Right atrium auricular region (tissue), 2 donors: ENCODE measurements at places on chromosomes 12 and 14. TPM values are rescaled to one million over a fixed set of nuclear protein-coding genes. Genes with fewer than 3 reads are reported as not detected.

- no peak for DNase-seq
Measured at GRCh38 chr12:131980263-131980662, 30.5 kb downstream of the EP400 start.

DNA sequence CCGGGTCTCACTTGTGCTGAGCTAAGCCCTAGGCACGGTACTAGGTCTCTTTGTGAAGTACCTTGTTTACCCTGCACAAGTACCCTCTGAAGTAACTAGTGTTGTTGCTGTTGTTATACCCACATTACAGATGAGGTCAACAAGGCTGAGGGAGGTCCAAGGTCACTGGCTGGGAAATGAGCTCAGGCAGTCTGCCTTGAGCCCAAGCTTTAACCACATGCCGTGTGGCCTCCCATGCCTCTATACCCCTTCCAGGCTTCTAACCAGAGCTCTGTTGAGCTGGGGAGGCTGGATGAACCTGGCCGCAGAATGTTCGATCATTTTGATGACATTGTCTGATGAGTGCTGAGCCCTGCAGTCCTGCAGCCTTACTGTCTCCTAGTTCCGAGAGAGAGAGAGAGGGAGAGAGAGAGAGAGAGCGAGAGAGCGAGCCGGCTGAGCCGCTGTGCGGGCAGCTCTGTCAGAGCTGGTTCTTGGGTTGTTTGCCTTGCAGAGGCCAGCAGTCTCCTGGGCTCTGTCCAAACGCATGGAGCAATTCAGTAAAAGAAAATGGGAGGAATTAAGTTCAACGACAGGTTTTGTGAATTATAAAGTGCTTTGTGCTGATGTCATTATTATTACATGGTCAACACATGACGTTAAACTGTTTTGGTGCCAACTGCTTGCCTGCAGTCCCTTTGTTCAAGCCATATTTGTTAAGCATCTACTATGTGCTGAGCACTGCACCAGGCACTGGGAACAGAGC is 13.1 kb downstream of the JDP2 start:
- DNase-seq = peak; percentile 79

Gene RAPGEF3
- total RNA-seq = 26.8 TPM

- no peak for DNase-seq
Measured at GRCh38 chr12:121669521-121669900, at the start of gene MORN3. MORN3 (minus strand) TSS chr12:121669654; CDS start chr12:121669483, 171 bp downstream.

- DNase-seq = no peak
Measured at GRCh38 chr14:26281280-26281998, 316.4 kb downstream of the NOVA1 start.

DNA sequence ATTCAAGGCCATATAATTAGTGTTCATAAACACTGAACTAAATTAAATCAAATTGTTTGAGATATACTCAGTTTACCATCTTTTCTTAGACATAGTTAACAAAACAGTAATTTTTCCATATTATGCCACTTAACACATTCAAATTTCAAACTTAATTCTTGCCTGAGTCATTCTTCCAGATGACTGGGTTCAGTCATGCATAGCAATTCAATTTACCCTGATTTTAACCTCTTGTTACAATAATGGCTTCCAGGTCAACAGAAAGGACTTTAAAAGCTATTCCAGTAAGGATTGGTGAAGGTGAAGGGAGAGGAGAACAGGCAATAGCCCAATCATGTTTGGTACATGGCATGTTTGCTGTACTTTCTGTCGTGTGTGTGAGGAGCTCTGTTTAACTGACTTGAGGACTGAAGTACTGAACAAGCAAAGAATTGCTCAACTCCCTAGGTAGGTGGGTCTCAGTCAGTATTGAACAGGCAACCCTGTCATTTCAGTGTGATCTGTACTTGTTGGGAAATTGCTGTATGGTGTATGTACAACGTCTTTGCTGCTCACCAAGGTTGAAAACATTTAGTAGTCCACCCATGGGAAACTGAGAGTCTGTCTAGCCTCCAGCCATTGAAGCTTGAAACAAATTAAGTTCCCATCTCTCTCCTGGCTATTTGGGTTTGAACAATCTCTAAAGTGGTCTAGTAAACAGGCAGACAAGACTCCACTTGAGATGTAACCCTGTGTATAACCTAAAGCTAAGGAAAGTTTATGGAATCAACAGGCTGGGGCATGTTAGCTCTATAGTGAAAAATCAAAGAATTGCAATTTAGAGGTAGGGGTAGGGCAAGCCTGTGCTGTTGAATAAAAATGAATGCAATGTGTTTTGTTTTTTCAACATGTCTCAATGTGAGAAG is 327.2 kb downstream of the BTG1 start:
- no peak for DNase-seq

DNA sequence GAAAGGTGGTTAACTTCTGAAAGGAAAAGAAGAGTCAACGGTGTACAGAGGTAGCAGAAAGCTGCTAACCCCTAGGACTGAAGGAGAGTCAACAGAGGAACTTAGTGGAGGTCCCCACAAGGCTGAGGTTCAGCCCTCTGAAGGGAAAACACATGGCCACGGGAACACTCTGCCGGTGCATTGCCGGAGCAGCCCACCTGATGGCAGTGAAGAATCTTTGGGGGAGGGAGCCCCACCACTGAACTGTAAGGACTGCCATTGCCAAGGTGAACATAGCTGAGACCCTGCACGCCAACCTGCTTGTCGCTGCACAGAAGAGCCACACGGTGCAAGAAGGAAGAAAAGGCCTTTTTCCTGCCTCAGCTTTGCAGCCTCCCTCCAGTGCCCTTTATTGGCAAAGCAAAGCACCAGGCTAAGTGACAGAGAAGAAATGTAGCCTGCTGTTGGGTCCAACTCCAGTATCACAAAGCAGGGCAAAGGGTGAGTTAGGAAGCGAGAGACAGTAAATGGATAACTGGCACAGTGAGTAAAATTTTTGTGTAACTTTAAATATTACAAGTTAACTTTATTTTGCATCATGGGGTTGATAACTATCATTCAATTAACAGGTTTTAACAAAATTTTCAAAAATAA is 76.9 kb downstream of the LIN52 start:
- no peak for DNase-seq

- no peak for DNase-seq
Measured at GRCh38 chr12:92929983-92930382, 888 bp upstream of the EEA1 start.

DNA sequence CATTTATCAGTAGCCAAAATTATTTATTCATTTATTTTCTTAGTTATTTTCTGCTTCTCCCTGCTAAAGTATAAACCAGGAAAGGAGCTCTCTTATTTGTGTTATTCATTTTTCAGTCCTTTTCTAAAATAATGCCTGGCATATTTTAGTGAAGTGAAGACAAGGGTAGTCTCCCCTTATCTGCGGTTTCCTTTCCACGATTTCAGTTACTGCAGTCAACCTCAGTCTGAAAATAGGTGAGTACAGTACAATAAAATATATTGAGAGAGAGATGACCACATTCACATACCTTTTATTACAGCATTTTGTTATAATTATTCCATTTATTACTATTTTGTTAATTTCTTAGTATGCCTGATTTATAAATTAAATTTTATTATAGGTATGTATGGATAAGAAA is 57.6 kb downstream of the GPR137C start:
- DNase-seq = no peak

GRCh38 chr14:35215110-35215813 is 76.9 kb upstream of the PSMA6 start:
- DNase-seq = no peak

Gene KRT3
- total RNA-seq = not detected

Gene SOAT2
- total RNA-seq = not detected

GRCh38 chr12:88245905-88246304 is 103.8 kb downstream of the TMTC3 start:
- no peak for DNase-seq

DNA sequence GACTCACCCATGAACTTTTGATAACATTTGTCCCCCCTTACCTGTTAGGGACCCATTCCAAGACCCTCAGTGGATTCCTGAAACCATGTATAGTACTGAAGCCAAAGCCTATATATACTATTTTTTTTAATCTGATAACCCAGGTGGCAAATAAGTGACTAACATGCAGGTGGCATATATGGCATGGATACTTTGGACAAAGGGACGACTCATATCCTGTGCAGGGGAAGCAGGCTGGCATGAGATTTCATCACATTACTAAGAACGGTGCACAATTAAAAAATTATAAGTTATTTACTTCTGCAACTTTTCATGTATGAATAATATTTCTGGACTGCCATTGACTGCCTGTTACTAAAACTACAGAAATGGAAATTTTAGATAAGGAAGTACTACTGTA is 880.1 kb upstream of the FBXO33 start:
- no peak for DNase-seq

GRCh38 chr12:46903058-46903457 is 77.3 kb upstream of the SLC38A4 start:
- no peak for DNase-seq

DNA sequence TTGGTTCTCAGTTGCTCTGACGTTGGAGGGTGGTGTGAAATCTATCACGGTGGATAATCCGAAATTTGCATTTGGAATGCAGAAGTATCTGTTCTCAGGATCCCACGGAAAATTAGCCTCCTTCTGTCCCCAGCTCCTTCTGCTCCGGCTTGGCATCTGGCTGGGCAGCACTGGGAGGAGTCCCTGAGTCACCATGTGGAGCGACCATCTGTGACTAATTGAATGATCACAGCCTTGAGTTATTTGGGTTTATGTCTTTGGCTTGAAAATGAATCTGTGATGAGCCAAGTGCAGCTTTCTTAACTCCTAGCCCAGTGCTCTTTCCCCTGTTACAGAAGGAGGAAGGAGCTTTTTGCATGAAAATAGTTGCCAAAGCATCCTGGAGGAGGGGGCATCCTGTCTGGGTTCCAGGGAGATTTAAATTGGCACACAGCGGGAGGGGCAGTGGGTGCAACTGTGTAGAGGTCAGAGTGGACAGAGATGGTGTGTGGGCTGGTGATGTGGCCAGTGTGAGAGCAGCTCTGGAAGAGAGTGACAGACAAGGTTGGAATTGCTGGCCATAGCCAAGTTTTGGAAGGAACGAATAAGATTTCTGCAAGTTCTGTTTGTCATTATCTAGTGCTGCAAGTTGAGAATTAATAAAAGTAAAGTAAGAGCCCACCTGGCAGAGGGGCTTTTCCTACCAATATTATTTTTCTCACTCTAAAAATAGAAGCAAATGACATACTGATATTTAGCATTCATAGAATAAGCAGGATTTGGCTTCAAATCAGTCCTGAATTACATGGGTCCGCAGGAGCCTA is 74.4 kb downstream of the SLC24A4 start:
- DNase-seq = no peak

Gene NTS
- 0.52 TPM for total RNA-seq

- DNase-seq = no peak
Measured at GRCh38 chr12:98737322-98737712, 92.2 kb downstream of the APAF1 start.

Gene VDR
- total RNA-seq = 2.2 TPM

DNA sequence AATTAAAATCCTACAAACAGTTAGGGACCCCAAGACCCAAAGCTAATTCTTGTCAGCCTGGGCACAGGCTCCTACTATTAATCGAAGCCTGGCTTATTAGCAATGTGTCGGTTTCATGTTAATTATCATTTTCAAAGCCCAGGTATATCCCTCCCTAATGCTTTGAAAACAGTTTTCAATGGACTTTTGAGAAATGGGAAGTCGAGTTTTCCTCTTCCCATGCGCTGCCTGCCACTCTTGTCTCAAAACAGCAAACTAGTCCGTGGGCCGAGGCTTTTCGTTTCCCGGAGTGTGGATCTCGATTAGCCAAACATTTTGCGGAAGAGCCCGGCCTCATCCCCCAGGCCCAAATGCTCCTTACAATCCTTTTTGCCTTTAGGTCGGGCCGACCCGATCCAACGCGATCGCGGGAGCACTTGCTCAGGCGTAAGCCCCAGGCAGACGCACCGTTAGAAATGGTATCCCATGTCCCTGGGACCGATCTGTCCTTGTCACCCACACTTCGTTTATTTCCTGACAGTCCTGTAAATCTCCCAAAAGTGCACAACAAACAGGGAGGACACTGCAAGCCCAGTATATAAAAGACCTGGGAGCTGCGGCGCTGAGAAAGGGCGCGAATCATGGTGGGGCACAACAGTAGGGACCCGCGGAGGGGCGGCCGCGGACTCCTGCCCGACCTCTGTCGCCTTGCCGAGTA is 1.5 kb downstream of the SIX6 start:
- DNase-seq = no peak

- no peak for DNase-seq
Measured at GRCh38 chr14:89903340-89903952, 51.1 kb downstream of the EFCAB11 start.

DNA sequence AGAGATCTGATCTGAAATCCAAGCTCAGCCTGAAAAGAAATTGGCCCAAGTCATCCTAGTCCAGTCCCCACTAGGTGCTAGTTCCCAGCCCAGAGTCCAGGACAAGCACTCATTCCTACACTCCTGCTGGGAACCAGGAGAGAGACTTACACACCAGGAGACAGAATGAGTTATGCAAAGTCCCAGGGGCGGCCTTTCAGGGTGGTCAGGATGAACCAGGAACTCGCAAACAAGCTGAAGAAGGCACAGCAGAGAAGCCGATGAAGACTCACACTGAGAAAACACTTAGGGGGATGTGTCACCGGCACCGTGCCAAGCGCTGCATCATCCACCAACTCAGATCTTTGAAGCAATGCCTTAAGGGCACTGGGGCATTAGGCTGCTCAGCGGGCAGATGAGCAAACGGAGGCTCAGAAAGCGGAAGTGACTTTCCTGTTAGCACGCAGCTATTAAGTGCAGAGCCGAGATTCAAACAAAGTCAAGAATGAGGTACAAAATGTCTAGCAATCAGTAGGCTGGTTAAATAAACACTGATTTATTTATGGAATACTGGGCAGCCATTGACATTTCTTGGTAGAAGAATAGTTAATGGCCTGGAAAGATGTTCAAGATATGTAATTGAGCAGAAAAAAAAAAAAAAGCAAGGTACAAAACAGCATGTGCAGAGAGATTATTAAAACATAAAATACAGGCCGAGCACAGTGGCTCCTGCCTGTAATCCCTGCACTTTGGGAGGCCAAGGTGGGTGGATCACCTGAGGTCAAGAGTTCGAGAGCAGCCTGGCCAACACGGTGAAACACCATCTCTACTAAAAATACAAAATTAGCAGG is 78.7 kb downstream of the LRRC74A start:
- peak; percentile 86 for DNase-seq

- DNase-seq = no peak
Measured at GRCh38 chr12:108252523-108252922, 86.6 kb downstream of the CMKLR1 start.

GRCh38 chr14:82387699-82388098 is 854.0 kb upstream of the SEL1L start:
- no peak for DNase-seq

Gene ZBTB42
- 9.0 TPM for total RNA-seq

Gene HOXC4
- total RNA-seq = 0.20 TPM

GRCh38 chr14:89635615-89636014 is 218.6 kb upstream of the FOXN3 start:
- DNase-seq = no peak
